HCT116 (cell line): ENCODE measurements at places on chromosomes 16 and 17. TPM values are rescaled to one million over a fixed set of nuclear protein-coding genes. Genes with fewer than 3 reads are reported as not detected.

The MYH11 gene
- 0.61 TPM for total RNA-seq

- no peak for DNase-seq
Measured at GRCh38 chr17:82487910-82488309, 29.4 kb downstream of the NARF start.

- no peak for DNase-seq
Measured at GRCh38 chr17:40479754-40480480, 21.5 kb downstream of the TNS4 start.

The SP6 gene
- 10.8 TPM for total RNA-seq

The C17orf78 gene
- total RNA-seq: not detected

DNA sequence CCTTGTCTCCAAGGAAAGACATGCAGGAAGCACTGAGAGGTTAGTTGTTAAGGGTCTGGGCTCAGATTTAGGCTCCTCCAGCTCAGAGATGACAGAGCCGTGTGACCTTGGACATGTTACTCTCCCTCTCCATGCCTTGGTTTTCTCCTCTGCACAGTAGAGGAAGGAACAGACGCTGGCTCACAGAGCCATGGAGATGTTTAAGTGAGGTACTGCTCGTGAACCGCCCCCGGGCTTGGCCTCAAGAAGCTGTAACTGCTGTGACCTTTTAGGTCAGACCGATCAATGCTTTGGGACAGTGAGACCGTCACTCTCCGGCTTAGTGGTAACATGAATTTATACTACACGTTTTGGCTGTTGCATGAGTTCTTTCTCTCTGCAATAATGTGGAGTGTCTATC lies 197.4 kb downstream of the C16orf95 start:
- DNase-seq: no peak

- DNase-seq: no peak
Measured at GRCh38 chr16:87044829-87045228, 272.4 kb downstream of the C16orf95 start.

- peak; percentile 35 for DNase-seq
Measured at GRCh38 chr17:41322094-41322902, 6.8 kb upstream of the KRTAP17-1 start.

- no peak for DNase-seq
Measured at GRCh38 chr17:17990282-17990681, 17.6 kb downstream of the DRC3 start.

The PPY gene
- not detected for total RNA-seq

DNA sequence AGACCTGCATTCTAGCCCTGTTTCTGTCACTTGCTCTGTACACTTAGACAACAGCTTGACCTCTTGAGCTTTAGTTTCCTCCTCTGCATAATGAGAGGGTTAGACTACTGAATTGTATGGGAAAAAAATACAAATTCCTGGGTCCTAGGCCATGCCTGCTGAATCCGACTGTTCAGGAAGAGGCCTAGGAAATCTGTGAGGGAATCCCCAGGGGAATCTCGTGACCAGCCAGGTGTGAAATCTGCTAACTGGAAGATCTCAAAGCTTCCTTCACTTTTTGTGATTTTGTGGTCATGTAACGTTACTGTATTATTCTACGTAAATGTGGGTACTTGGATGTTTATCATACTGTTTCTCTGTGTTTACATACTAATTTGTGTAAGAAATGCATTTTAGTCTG lies 58.2 kb downstream of the CYLD start:
- no peak for DNase-seq

- DNase-seq: no peak
Measured at GRCh38 chr16:22370038-22370820, 4.2 kb downstream of the CDR2 start.

The MYO15A gene
- total RNA-seq: 2.8 TPM
